A172 (cell line): ENCODE measurements at places on chromosomes 6 and 20.

GRCh38 chr20:63542031-63542559 is 4.9 kb upstream of the PTK6 start:
- no peak for DNase-seq

GRCh38 chr6:140782941-140783340 is 1349.8 kb upstream of the GJE1 start:
- no peak for DNase-seq

DNA sequence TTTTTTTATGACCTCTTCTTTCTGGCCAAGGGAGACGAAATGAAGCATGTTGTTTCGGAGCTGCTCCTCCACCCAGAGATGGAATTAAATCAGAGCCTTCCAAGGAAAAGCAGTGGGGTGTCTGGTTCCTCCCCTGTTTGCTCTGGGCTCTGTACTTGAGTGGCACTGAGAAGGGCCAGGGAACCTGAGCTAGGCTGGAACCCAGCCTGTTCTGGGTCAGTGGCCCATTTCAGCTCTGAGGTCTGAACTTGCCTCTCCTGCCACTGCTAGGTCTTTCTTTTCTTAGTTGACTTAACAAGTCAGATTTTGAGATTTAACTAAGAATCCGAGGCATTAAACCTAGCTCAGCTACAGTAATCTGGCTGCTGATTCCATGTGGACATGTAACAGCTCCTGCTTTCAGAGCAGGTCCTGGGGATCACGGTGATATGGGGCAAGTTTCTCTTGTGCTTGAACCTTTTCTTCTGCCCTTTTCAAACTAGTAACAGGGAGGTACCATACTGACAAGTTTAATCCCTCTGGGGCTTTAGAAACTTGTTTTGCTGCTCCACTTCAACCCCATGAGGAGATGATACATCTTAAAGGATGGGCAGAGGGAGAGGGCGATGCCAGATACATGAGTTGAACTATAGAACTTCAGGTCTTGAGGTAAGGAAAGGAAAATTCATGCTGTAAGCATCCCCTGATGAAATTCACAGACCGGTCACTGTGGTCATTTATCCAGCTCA is 101.1 kb downstream of the SLC24A3 start:
- no peak for DNase-seq

GRCh38 chr6:81997090-81997926 is 244.8 kb upstream of the TENT5A start:
- DNase-seq: peak; percentile 63

GRCh38 chr6:44442236-44442635 is 54.7 kb downstream of the CDC5L start:
- DNase-seq: no peak

GRCh38 chr6:35449287-35449881 is 2.8 kb upstream of the FANCE start:
- DNase-seq: peak; percentile 65

DNA sequence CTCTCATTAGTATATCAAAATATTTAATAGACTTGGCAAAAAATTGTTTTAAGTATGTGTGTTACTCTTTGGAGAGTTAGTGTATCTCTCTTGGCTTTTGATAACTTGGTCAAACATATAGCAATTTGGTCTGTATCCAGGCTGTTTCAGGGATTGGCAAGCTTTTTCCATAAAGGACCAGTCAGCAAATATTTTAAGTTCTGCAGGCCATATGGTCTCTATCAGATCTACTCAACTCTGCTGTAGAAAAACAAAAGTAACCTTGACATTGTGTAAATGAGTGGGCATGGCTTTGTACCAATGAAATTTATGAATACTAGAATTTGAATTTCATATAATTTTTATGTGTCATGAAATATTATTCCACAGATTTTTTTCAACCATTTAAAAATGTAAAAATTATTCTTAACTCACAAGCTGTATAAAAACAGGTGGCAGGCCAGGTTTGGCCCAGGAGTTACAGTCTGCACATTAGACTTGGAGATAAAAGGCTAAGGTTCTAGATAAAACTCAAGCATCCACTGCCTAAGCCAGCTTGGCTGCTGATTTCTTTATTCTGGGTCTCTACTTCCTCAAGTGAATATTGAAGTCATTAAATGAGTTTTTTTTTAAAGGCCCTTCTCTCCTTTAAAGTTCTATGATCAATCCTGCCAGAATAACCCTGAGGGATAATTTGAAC is 13.7 kb downstream of the GSTA4 start:
- DNase-seq: no peak

DNA sequence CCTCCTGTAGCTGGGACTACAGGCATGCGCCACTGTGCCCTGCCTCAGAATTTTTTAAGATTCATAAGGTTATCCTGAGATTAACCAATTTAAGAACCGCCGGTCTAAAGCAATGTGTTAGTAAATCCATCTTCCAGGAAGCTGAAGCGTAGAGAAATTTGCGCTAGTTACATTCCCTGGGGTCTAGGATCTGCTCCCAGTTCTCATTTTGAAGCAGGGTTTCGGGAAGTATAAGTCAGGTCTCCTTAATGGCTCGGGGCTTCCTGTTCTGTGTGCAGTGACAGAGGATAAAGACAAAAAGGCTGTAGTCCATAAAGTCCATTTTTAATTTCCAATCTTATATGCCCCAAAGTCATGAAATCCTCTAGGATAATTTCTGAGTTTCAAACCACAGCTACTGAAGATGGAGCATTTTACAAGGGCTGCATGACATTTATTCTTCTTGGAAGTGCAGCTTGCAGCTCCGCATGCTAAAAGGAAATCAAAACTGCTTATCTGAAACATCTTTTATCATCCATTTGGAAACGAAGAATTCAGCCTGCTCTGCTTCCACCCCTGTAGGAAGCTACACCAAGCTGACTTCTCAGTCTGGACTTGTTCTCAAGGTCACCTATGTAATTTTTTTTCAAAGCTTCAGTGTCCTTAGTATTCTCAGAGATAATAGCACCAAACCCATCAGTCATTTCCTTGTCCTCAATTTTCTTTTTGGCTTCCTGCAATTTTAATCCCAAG is 326.1 kb downstream of the PRL start:
- no peak for DNase-seq

GRCh38 chr20:25480156-25480555 is 72.7 kb downstream of the GINS1 start:
- no peak for DNase-seq

DNA sequence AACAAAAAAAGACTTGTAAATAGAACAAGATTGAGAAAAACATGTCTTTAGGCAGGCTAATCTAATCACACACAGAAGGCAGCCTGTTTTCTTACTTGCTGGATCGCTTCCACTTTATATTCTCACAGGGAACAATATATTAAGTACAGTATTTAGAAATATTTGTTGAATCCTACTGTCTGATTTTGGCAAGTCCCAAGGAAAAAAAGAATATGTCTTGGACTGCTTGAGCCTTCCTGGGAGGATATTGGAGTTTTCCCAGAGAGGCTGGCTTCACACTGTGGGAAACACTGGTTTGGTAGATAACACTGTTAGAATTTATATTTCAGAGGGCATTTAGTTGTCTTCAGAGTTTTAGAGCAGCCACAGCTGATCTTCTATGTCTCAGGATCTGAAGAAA is 229.7 kb downstream of the PRL start:
- no peak for DNase-seq

- no peak for DNase-seq
Measured at GRCh38 chr6:150977281-150977680, 111.8 kb downstream of the MTHFD1L start.

DNA sequence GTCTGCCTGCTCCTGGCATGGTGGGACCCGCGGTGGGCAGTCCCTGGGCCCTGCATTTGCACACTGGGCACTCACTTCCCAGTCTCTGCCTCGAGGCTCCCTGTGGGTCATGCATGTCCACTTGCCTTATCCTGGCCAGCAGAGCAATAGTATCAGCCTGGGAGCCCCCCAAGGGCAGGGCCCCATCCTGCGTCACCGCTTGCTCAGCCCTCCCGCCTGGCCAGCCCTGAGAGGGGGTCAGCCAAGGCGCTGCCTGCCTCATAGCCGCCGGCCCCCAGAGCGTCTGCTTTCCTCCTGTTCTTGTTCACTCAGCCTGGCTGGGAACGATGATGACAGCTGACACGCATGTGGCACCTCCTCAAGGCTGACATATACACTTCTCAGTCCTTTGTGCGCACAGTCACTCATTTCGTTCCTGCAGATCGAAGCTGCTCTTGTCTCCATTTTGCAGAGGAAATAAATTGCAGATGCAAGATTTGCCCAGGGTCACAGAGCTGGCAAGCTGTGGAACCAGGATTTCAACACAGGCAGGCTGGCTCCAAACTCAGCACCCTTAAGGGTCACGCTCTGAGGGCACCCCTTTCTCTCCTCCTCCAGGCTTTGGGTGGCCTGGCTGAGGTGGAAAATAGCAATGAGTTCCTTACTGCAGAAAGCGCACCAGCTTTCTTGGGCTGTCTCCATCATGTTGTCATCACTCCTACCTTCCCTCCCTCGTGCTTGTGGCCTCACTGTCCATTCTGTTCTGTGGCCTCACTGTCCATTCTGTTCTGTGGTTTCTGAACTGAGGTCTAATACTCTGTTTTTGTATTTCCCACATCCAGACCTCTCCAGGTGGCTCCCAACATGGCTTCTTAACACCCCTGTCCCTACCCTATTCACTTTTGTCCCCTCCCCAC is 17.2 kb downstream of the KCNK17 start:
- DNase-seq: no peak

DNA sequence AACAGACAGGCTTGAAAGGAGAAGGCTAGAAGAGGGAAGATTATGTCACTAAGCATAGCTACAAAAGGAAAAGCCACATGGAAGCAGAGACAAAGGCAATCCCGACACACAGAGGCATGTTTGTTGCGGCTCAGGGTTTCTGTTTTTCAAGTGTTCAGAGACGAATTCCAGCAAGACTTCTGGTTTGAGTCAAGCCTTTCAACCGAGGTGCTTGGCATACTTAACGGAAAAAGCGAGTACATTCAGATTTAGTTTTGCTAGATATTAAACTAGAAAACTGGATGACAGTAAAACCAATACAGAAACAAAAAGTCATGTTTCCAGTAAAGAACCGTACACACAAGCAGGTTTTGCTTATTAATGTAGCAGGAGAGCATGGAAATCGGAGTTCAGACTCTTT is 27.2 kb downstream of the MCUR1 start:
- no peak for DNase-seq

GRCh38 chr6:70363741-70364493 is 49.4 kb upstream of the FAM135A start:
- DNase-seq: no peak

DNA sequence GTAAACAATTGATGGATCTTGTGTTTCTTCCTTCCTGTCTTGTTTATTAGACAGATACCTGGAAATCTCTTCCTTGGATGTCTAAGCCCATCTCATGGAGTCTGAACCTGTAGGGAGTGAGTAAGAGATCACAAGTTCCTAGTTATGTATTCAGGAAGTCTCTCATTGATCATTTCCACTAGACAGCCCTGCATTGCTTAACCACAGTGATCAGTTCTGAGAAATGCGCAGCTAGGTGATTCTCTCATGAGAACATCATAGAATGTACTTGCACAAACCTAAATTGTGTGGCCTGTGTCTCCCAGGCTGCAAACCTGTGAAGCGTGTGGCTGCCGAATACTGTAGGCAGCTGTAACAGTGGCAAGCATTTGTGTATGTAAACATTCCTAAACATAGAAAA is 39.1 kb downstream of the FAM120B start:
- DNase-seq: no peak

DNA sequence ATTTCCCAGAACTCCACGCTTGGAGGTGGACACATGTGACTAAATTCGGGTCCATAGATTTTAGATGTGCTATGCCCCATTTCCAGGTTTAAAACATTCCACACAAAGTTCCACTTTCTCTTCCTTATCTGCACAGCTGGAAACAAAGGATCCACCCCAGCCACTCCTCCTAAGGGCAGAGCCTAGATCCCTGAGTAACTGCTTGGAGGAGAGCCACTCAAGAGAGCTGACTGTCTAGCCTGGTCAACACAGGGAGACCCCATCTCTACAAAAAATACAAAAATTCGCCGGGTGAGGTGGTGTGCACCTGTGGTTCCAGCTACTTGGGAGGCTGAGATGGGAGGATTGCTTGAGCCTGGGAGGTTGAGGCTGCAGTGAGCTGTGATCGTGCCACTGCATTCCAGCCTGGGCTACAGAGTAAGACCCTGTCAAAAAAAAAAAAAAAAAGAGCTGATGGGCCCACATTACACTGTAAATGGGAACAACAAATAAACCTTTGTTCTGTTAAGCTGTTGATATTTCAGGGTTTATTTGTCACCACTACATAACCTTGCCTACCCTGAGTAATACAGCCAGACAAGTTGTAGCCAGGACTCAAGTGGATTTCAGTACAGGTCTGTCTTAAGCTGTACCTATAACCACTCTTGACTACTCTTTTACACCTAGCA is 25.8 kb upstream of the SNRPC start:
- no peak for DNase-seq

DNA sequence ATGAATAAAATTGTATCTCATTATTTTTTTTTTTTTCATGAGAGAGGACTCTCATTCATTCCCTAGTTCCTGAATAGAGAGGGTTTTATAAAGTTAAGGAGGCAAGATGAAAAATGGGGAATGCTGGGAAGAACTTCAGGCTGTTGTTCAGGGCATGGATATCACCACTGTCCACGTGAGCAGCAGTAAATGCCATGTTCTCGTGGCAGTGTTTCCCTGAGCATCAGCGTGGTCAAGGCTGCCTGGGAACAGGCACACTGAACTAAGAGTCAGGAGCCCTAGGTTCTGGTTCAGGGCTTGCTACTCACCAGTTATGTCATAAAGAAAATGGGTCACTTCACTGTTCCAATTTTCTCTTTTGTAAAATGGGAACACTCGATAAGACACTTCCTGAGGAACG is 93.2 kb downstream of the MAN1A1 start:
- DNase-seq: no peak

DNA sequence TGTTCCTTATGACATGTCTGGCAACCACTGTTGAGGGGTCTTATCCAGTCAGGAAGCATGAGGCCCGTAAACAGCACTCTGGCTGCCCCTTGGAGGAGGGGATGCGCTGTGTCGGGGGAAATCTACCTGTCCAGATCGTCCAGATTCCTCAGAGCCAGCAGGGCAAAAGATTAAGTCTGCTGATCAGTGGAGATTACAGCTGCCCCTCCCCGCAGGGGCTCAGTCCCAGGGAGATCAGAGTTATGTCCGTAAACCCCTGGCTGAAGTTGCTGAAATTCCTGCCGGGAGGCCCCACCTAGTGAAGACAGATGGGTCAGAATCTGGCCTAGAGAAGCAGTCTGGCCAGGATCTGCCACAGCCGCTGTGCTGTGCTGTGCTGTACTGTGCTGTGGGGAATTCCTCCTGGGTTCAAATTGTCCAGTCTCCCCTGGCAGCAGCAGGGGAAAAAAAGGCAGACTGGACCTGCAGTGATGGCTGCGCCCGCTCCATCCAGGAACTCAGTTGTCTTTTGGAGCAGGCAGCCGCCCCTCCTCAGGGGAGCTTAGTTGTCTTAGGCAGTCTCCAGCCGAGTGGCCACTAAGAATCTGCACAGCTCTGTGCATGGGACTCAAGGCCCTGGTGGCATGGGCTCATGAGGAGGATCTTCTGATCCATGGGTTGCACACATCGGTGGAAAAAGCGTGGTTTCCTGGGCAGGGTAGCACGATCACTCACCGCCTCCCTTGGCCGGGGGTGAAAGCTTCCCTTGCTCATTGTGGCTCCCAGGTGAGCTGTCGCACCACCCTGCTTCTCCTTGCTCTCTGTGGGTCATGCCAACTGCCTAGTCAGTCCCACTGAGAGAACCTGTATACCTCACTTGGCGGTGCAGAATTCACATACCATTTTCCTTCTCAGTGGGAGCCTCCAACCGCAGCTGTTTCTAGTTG is 1368.8 kb upstream of the ADGRB3 start:
- no peak for DNase-seq

GRCh38 chr20:38354227-38354626 is 7.9 kb downstream of the LBP start:
- DNase-seq: no peak

- DNase-seq: no peak
Measured at GRCh38 chr6:116400328-116400727, 29.6 kb downstream of the DSE start.
